ENCODE measurements at places on chromosomes 7 and 10. TPM values are rescaled to one million over a fixed set of nuclear protein-coding genes. Genes with fewer than 3 reads are reported as not detected.

NKX2-3 gene
- total RNA-seq = not detected

IFIT1B gene
- not detected for total RNA-seq

PTEN gene
- total RNA-seq = 58.7 TPM

AGBL3 gene
- 0.77 TPM for total RNA-seq

BEND7 gene
- 1.2 TPM for total RNA-seq

GLI3 gene
- 18.7 TPM for total RNA-seq

ANK3 gene
- not detected for total RNA-seq

GRCh38 chr7:125605241-125605640, 675.6 kb upstream of the POT1 start:
- no peak for DNase-seq

DNA sequence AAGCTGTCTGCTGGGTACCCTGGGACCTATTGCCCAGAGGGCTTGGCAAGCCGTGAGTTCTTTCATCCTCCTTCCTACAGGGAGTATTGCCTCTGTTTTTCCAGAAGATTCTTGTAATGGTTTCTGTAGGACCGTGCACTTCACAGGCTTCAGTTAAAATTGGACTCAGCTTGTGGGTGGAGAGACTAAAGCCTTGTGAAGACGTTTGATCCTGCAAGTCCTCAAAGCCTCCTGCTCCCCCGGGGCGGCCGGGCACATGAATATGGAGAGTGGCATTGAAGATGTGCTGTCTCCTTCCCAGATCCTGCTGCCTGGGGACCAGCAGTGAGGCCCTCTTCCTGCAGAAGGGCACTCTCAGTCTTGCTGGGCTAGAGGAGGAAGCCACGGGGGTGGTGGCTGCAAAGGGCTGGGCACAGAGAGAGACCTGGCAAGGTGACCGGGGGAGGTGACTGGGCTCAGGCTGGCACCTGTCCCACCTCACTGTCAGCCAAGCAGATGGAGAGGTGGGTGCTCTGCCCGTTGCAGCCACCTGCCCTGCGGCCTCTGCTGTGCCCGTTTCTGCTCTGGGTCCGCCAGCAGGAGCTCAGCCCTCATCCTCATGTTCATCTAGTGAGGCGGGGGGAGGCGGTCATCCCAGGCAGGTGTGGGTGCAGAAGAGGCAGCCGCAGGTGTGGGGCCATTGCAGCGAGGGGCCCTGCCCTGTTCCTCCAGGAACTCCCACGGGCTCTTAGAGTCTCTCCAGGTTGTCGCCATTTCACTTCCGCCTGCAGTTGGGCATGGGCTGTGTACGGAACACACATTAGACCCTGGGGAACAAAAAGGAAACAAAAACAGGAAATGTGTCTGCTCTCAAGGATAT, 55.7 kb downstream of the TMEM209 start:
- DNase-seq = no peak

DNA sequence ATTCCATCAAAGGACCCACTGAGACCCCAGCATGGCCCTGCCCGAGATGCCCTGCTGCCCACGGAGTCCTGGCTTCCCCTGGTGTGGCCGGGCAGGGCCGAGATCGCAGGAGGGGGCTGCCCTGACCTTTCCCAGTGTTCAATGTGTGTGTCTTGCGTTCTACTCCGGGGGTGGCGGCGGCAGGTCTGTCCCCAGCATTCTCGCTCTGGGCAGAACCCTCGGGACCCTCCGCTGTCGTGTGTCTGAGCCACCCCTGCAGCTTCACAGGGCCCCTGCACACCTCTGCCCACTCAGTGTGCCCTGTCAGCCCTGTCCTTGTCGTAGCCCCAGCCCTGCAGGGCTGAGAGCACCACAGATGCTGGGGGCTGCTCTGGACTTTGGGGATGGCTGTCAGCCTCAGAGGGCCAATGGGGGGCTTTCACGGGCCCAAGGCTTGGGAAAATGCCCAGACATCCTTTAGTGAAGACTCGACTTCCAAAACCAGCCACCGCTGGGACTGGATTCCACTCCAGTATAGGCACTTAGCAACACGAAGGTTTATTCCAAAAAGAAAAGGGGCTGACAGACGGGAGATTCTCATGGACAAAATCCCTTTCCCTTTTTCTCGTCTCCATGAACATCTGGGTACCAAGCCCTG, 30.0 kb upstream of the KNDC1 start:
- DNase-seq = no peak

- no peak for DNase-seq
Observed at GRCh38 chr10:129962031-129962871, 1.8 kb downstream of the EBF3 start.

GRCh38 chr7:55307123-55307916, 57.8 kb upstream of the LANCL2 start:
- peak; percentile 31 for DNase-seq

- DNase-seq = no peak
Observed at GRCh38 chr7:92534572-92534971, 6.0 kb downstream of the RBM48 start.

DNA sequence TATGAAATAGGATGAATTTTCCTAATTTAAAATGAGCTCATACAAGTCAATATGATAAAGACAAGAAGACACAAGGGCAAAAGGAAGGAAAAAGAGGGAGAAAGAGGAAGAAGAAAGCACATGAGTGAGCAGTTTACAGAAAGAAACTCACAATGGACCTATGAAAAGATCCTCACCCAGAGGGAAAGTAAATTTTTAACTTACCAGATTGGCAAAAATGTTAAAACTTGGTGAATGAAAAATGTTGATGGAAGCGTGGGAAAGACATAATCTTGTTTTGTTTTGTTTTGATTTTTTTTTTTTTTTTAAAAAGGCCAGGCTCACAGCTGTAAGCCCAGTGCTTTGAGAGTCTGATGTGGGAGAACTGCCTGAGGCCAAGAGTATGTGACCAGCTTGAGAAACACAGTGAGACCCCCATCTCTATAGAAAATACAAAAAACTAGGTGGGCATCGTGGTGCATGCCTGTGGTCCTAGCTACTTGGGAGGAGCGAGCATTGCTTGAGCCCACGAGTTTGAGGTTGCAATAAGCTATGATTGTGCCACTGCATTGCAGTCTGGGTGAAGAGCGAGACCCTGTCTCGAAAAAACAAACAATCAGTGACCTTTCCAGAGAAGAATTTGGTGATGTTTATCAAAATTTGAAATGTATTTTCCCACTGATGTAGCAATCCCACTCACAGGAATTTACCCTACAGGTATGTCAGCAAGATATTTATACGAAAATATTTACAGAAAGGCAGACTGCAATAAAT, 152.9 kb upstream of the ASAH2 start:
- no peak for DNase-seq

DNA sequence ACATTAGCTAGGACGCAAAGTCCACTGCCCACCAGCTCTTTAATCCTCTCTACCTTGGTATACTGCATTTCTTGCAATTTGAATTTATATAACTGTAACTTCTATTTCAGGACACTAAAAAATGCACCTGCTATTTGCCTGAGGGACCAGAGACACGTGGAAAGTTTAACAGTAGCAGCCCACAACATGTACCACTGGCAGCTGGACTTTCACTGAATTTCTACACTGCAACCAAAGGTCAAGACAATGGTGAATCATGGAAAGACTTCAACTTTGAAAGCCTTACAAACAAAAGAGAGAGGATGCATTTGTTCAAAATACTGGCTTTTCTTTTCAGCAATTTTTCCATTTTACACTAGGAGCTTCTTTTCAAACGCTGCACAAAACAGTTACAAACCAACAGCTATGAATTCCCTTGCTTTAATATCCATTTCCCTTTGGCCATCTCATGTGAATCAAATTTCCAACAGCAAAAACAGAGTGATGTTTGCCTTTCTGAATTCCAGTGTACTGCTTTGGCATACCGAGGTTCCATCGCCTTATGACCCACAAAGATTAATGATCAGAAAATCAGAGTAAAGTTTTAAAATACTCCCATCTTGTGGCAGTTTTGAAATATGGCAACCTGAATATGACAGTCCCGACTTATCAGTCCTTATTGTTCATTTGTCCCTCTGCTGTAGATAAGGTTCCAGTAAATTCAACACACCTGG, 29.9 kb upstream of the HNRNPH3 start:
- DNase-seq = peak; percentile 69

DNA sequence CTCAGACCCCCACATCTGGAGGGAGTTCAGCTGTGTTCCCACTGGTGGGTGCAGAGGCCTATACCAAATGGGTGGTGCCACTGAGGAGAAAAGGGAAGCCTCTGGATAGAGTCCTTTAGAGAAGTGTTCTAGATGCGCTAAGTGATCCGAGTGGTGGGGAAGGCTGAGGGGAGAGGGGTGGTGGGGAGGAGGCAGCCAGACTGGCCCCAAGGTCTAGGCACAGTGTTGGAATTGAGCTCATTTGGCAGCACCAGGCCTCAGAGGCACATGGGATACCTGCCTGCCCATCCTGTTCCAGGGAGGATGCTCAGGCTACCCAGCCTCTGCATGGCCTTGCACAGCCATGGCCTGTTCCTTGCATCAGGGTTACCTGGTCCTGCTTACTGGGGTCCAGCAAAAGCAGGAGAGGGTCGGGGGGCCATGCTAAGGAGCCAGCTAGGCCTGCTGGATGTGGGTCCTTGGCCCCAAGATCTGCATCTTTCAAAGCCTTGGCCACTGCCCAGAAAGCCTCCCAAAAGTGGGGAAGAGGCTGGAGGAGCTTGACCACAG, 99.6 kb downstream of the NEURL1 start:
- DNase-seq = no peak

- no peak for DNase-seq
Observed at GRCh38 chr7:27303026-27303425, 60.4 kb downstream of the EVX1 start.

DNA sequence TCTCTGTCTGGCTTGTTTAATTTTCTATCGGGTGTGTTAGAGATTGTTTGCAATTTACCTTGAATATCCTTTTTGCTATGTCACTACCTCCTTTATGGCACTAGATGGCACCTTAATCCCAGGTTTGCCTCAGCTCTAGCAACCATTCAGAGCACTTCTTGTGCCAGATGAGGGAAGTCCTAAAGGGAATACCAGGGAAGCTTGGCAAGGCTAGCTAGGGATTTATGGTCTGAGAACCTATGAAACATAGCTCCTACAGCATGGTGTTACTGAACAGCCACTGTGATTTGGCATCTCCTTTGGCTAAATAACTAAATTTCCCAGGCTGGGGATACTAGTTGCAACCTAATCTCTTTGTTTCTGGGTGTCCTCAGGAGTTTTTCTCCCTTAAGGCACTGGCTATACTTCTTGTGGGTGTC, 69.0 kb upstream of the VOPP1 start:
- DNase-seq = peak; percentile 81

GRCh38 chr7:151346470-151346769, 4.8 kb downstream of the NUB1 start:
- DNase-seq = no peak

DNA sequence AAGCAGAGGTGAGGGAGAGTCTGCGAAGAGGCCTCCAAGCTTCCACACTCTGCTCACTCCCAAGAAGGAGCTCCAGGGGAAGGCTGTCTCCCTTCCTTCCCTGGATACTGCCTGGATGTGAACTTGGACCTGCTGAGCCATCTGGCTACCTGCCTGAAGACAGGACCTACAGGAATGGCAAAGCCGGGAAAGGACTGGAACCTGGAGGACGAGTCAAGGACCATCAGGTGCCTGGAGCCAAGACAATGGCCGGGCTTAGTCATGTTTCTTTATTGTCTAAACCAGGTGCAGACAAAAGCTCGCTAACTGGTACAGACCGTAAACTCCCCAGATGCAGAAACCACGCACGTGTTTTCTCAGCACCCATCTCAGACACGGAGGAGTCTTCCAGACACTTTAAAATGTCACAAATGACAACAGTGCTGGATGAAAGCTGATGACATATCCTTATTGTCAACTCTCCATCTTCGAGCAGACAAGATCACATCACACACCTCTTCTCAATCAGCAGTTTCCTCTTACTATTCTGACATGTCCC, 12.1 kb downstream of the ASB13 start:
- DNase-seq = no peak

DNA sequence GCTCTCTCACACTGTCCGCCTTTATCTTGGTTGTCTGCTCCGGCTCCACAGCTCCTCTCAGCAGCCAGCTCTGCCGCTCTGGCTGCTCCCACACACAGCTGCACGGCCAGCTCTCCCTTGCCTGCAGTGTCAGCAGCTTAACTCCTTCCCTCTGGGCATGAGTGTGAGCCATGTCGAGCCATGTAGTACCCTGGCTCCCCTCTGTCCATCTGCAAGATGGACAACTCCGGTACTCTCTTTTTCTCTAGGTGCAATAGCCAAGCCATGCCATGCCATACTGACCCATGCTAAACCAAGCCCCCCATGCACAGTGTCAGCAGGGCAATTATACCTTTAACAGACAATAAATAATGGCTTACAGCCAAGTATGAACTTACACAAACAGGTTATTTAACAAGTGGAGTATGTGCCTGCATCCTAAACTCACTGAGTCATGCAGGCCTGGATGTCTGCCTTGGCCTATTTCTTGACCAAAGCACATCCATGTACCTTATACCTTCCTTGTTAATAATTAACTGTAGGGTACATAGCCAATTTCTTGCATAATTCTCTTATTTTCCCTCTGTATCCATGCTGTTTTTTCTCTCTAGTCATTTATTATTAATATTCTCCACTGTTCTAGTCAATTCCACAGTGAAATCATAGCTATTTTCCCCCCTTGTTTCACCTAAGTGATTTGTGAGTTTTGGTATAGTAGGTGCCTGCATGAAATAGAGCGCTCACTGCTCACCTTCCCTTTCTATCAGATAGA, 170.9 kb downstream of the CDK14 start:
- peak; percentile 78 for DNase-seq

DNA sequence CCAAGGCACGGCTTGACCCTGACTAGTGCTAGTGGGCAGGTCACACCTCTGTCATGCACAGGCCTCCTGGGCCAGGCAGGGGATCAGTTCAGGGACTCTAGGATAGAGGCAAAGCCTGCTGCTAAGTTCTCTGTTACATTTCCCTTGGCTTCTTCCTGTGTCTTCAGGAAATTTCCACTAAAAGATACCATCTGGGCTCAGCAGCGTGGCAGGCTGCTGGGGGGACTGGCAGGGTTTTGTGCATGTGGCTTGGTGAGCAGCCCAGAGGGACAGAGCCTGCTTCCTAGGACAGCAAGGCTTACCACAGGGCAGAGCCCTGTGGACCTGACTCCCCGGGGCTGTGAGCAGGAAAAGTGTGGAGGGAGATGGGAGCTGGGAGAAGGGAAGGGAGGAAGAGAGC, 20.7 kb upstream of the ZNF32 start:
- no peak for DNase-seq

GRCh38 chr7:73828107-73828803, 2.5 kb upstream of the CLDN4 start:
- peak; percentile 57 for DNase-seq

DNA sequence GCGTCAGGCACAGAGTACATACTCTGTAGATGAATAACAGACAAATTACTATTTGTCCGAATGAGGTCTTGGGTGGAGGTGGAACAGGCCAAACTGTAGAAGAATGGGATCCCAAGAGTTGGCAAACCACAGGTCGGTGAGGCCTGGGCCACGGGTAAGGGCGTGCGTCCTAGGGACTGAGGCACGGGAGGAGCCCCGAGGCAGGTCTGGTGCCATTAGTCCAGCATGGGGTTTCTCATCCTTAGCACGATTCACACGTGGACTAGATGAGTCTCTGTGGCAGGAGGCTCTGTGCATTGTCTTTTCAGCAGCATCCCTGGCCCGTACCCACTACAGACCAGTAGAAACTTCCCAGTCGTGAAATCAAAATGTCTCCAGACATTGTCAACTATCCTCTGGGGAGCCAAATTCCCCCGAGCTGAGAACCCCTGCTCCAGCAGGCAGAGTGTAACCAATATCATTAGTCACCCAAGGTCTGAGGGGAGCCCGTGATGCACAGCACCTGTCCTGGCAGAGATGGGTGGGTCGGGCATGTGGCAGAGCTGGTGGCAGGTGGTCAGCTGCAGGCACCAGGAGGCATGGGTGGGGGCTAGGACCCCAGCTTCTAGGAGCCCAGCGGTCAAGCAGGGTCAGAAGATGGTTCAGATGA, 61.3 kb downstream of the COL13A1 start:
- DNase-seq = no peak

Data from HFFc6 (cell line).